ENCODE measurements at places on chromosomes 13 and 19. TPM values are rescaled to one million over a fixed set of nuclear protein-coding genes. Genes with fewer than 3 reads are reported as not detected.

GRCh38 chr13:68023838-68024581 lies 793.9 kb upstream of the PCDH9 start:
- no peak for DNase-seq

DNA sequence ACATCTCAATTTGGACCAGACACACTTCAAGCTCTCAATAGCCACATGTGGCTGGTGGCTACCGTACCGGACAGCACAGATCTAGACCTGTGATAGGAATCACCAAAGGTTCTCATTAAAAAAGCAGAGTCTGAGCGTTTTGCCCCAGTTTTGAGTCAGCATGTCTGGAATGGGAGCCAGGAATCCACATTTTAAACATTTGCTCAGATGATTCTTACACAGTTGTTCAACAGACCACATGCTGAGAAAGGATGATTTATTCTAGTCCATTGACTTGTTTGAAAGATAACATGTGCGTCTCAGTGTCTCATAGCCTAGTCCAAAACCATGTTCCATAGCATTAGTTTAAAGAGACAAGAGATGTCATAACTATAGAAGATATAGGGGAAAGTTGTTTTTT lies 53.4 kb downstream of the FLT3 start:
- no peak for DNase-seq

DNA sequence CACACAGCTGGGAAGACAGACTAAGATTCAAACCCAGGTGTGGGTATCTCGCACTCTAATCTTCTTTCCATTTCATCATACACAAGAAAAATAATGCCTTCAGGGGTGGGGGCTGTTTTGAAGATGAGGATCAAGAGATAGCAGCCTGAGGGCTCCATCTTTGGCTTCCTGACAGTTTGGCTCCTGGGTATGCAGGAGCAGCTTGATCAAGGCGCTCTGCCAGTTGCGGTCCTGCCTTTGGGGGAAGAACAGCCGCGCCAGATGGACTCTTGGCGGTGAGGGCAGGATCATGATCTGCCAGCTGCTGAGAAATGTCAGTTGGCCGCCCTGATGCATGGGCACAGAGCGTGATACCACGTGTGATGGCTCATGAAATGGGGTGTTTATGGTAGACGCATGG lies 119.1 kb downstream of the IER2 start:
- no peak for DNase-seq

DNA sequence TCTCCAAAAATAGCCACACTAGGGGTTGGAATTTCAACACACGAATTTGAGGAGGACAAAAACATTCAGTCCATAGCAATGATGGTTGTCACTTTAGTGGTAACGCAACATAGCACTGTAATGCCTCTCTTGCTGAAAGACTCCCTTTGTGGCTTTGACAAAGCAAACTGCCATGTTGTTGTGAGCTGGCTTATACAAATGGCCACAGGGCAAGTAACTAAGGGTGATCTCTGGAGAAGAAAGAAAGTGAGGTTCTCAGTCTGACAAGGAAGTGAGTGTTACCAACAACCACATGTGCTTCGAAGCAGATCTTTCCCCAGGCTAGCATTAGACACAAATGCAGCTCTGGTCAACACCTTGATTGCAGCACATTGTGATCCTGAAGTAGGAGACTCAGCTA lies 79.1 kb upstream of the PCDH17 start:
- DNase-seq, result no peak

Gene SRRM5
- not detected for total RNA-seq

- no peak for DNase-seq
These were observed 924 bp downstream of the PRAM1 start for GRCh38 chr19:8501516-8501915.

- no peak for DNase-seq
These were observed 4.9 kb downstream of the SLC7A10 start for GRCh38 chr19:33220735-33221134.

GRCh38 chr13:32986552-32986951 lies 29.7 kb upstream of the KL start:
- DNase-seq, result no peak

- peak; percentile 47 for DNase-seq
These were observed at the start of gene PLIN5 for GRCh38 chr19:4534836-4535658. Gene PLIN5 (minus strand): TSS chr19:4535224. CDS start chr19:4534074, 1,150 bp downstream.

Gene MEF2B
- not detected for total RNA-seq

DNA sequence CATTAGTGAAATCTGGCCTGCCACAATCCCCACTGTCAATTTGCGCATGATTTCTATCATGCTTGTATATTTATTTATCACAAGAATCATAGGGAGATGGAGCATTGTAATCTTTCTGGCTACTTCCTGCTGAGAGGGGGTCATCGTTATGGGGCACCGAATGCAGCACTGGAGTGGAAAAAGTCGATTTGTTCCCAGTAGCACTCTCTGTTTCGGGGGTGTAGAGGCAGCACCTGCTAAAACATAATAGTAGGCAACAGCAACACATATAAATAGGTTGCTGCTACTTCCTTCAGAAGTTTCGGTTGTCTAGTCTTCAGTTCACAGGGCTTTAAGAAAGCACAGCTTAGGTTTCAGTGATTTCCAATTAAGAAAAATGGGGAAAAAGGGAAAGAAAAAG lies 23.4 kb upstream of the CEACAM21 start:
- no peak for DNase-seq

Gene USHBP1
- total RNA-seq, result 0.47 TPM
